ENCODE measurements at places on chromosomes 2 and 18.

DNA sequence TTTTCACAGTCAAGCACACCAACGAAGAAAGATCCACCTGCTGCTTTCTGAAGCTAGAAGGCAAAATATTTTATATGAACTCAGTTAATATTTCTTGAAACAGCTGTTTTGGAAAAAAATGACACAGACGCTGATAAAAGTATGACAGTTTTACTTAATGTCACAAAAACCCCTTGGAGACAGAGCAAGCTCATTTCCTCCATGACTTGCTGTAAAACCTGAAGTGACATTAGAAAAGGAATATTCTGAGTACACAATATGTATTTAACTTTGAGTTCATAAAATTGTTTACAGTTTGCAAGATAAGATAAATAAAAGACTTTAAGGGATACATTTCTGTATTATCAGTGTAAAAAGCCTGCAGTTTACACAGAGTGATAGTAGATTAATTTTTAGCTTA is 105.4 kb downstream of the DSEL start:
- DNase-seq = no peak

- DNase-seq = no peak
Observed at GRCh38 chr2:194380011-194380410, 1277.0 kb upstream of the SLC39A10 start.

GRCh38 chr2:180944372-180944771 is 36.0 kb upstream of the UBE2E3 start:
- DNase-seq = no peak

- peak; percentile 64 for DNase-seq
Observed at GRCh38 chr2:238289574-238289973, 1.2 kb upstream of the PER2 start.

- no peak for DNase-seq
Observed at GRCh38 chr2:25845843-25846505, 32.3 kb downstream of the ASXL2 start.

- DNase-seq = no peak
Observed at GRCh38 chr2:36708041-36708741, 11.7 kb downstream of the VIT start.

GRCh38 chr2:209331291-209331844 is 92.5 kb upstream of the MAP2 start:
- DNase-seq = peak; percentile 83

DNA sequence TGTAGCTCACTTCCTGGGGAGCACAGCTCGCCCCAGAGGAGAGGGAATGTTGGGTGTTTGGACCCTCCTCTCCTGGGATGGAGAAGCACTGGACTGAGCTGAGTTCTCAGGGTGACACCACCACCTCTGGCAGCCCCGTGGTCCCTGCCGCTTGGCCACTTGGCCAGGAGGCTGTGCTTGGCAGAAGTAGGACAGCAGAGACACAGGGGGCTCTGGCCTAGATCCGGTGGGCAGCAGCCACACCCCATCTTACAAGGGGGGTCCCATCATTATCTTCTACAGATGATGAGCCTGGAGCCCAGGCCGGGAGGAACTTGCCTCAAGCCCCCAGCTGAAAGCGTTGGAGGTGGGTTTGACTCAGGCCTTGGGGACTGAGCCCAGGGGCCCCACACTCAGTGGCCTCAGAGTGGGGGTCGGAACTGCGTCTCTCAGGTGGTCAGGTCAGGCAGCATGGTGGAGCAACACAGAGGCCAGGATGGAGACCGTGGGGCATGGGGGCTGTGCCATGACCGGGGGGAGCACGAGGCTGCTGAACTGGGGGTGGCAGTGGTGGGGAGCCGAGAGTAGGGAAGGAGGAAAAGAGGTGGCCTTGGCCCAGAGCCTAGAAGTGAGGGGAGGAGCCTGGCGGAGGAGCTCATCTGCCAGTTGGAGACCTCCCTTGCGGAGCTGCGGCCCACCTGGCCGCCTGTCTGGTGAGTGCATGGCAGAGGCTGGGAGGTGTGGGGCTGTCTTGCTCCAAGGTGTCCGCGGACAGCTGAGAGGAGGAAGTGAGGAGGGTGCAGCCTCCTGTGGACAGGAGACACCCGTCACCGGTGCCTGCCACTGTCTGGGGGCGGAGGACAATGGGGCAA is 63.6 kb upstream of the HDAC4 start:
- DNase-seq = no peak

DNA sequence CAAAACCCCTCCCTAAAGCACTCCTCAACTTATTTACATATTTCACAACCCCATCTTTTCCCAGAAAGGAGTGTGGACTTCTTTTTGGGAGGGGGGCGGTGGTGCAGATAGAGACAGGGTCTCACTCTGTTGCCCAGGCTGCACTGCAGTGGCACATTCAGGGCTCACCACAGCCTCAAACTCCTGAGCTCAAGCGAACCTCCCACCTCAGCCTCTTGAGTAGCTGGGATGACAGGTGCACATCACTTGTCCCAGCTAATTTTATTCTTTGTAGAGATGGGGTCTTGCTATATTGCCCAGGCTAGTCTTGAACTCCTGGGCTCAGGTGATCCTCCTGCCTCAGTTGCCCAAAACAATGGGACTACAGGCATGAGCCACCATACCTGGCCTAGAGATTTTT is 44.1 kb downstream of the ADCY3 start:
- no peak for DNase-seq

DNA sequence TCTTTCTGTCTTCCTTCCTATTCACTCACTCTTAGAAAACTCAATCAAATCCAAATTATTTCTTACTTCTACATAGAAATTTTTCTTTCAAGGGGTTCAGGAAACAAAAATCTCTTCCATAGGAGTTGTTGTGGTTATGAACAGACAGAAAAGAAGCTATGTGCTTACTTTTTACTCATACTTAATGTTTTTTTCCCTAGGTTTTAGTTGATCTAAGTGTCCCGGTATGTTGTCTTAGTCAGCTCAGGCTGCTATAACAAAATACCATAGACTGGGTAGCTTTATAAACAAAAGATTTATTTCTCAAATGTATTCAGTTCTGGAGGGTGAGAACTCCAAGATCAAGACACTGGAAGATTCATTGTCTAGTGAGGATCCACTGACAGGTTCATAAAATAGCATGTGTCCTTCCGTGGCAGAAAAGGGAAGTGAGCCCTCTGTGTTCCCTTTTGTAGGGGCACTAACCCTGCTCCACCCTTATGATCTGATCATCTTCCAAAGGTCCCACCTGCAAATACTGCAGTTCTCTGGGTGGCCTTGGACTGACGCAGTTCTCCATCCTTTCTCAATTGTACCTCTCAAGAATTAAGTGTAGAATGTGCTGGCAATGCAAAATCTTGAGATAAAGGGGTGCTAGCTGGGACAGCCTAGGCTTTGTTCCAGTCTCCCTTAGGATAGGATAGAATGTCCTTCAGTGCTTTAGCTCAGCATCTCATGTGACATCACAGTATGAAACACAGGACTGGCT is 14.4 kb upstream of the VRK2 start:
- DNase-seq = no peak

All from NCI-H1417 (cell line).